Stimulated activated CD8-positive, alpha-beta memory T cell treated with anti-CD3 and anti-CD28 coated beads, Interleukin-4, amount 100 ng/mL, for 4 hours (primary cell): ENCODE measurements at places on chromosomes 4 and X.

DNA sequence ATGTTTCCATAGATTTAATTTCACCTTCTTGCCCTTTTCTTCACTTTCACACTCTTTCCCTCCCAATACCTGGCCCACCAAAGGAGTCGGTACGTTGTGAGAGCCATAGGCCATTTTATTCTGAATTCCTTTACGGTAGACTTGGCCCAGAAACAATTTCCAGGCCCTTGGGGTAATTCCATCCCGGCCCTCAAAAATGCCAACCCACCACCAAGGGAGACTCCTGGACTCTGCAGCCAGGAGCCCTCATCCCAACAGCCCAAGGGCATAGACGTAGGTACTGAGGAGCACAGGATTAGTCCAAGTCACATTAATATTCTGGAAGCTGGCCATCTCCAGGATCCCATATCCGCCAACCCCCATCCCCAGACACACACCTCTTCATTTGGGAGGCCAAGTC, 102.9 kb downstream of the LIMCH1 start:
- no peak for DNase-seq

DNA sequence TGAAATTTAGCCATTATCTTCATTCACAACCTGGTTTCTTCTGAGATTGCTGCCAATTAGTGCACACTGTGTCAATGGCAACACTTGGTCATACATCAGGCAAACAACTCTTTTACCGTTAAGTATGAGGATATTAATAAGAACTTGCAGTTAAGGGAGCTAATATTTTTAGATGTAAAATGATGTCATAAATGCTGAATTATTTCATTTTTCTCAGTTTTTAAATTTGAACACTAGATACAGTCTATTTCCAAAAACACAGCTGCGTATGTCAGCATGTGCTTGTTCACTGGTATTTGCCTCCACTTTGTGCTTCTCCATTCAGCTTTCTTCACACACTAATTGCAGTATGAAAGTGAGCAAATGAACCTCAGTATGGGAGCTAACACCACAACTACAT, 1.6 kb downstream of the KLHL13 start:
- no peak for DNase-seq

DNA sequence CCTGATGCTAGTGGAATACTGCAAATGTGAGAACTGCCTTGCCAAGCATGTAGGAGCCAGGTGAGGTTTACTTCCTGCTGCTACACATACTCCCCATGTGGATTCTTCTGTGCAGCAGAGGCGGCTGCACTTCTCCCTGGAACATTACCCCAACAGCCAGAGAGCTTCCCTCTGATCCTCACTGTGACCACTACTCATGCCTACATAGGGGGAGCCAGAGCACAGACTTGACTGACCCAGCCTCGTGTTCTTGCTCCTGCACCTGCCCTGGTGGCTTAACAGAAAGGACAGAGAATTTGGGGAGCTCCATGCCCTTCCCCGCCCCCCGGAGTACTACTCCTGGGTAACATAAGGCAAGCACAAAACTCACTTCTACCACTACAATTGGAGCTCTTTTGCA, 38.4 kb downstream of the UGT2A2 start:
- no peak for DNase-seq

- no peak for DNase-seq
These were observed 44.5 kb downstream of the SORCS2 start for GRCh38 chr4:7236847-7237246.

- DNase-seq = no peak
These were observed 344.6 kb upstream of the CTSO start for GRCh38 chr4:156298230-156298629.

- no peak for DNase-seq
These were observed 191.0 kb downstream of the DLG3 start for GRCh38 chrX:70635669-70636068.

DNA sequence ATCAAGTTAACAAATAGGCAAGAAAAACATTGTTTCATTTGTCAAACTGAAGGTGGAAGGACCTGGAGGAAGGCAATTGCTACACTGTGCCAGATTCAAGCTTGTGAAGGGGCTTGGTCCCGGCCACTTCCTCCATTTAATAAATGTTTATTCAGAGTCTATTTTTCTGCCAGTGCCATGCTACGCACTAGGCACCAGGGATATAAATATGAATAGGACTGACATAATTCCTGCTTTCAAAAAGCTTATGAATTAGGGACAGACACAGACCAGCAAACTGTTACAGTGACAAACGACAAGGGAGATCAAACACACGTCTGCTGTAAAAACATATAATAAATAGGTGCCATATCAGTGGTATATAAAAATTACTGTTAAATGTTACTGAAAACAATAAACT, 571 bp downstream of the TLR6 start:
- no peak for DNase-seq

DNA sequence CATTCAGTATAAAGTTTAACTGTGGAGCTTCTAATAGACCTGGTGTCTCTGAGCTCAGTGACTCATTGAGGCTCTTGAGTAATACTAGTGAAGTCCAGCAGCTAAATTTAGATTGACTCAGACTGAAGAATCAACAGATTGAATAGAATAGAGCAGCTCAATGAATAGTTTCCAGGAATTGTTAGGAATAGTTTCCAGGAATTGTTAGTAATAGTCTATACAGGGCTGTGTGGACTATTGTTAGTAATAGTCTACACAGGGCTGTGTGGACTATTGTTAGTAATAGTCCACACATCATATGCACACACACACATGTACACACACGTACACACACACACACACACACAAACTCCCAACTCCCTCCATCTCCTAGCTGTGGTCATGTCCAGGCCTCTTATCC, 3.0 kb downstream of the GIMD1 start:
- DNase-seq = no peak

DNA sequence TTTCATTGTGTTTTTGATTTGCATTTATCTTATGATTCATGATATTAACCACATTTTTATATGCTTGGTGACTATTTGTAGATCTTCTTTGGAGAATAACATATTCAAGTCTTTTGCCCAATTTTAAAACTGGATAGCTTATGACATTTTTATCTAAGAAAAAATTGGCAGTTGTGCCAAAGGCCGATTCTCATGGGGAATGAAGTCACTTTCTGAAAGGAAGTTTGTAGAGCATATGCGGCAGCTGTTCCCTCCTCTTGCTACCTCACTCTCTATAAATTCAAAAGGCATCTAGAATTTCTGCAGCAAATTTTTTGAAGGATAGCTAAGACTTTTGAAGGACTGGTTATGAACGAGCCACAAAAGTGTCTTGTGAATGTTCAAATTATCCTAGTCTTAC, 2353.5 kb downstream of the ARAP2 start:
- DNase-seq = no peak

DNA sequence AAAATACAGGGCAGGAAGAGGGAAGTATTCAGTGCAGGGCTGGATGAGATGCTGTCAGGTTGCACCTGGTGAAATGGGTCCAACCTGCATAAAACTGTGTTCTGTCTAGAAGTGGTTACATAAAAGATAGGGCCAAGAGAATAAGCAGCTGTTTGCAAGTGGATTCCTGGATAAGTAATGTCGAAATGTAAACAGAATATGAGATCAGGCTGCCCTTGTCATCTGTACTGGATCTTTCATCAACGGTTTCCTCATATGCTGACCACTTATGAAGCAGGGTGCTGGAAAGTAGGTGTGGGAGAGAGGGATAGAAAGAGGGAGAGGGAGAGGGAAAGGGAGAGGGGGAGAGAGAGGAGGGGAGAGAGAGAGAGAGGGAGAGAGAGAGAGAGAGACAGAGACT, 349.8 kb upstream of the CPEB2 start:
- DNase-seq = no peak

DNA sequence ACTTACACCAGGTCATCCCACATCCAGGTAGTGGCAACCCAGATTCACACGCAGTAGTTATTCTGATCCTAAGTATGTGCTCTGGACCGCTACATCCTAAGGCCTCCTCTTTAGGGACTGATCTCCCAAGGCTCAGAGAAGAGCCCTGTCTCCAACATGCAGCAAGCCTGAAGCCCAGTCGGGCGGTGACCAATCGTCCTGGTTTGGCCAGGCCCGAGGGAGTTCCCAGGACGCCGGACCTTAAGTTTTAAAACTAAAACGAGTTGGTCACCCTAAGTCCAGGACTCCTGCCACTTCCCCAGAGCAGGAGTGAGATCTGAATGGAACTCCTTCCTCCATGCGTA, 385 bp downstream of the LYAR start:
- DNase-seq = no peak

DNA sequence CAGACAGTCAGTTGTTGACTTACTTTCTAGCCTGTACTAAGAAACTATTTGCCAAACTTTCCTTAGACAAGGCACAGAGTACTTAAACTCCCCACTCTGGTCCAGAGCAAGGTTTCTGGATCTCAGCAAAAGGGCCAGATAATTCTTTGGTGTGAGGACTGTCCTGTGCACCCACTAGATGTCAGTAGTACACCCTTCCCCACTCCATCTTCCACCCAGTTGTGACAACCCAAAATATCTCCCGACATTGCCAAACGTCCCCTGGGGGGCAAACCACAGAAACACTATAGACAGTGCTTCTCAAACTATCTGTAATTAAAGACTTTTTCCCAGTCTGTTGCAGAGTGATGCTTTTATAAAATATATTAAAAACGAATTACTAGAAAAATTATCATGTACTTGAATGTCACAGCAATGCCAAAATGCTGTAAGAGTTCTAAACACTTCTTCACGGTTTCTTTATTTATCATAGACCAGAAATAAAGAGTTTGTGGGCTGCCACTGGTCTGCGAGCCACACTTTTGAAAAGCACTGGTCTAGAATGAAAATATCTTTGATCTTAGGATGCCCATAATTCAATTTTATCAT, 203.5 kb downstream of the PRDM5 start:
- no peak for DNase-seq

GRCh38 chrX:1239681-1240142, 27.3 kb upstream of the CRLF2 start:
- no peak for DNase-seq

DNA sequence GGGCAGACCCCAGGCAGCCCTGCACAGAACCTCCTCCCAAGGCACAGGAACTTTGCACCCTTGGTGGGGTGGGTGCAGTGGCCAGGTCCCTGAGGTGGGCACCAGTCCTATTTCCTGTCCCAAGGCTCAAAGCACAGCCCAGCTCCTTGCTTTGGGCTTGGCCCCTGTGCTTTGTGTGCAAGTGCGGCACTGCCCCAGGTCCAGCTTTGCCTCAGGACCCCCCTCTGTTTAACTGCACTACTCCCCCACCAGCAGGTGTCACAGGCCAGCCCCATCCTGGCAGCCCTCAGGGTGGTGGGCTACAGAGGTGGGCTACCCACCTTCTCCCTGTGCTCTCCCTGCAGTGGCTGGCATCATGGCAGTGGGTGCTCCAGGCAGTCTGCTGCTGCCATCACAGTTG, 2469.0 kb downstream of the PCDH7 start:
- no peak for DNase-seq

DNA sequence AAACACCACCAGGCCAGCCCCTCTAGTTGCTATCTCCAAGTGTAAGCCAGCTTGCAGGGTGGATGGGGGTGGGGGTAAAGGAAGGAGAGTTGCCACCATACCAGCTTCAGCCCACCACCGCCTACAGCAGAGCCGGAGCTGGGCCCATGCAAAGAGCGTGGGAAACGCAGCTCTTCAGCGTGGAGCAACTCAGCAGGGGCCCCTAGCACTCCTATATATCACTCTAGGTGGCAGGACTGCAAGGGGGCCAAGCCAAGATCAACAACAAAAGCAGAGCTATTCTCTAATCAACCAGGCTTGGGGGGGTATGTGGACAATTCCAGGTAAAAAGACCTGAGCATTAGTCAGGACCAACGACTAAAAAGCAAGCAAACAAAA, 35.5 kb upstream of the IQSEC2 start:
- no peak for DNase-seq

- no peak for DNase-seq
These were observed 3.5 kb downstream of the UBE2D3 start for GRCh38 chr4:102823897-102824296.

DNA sequence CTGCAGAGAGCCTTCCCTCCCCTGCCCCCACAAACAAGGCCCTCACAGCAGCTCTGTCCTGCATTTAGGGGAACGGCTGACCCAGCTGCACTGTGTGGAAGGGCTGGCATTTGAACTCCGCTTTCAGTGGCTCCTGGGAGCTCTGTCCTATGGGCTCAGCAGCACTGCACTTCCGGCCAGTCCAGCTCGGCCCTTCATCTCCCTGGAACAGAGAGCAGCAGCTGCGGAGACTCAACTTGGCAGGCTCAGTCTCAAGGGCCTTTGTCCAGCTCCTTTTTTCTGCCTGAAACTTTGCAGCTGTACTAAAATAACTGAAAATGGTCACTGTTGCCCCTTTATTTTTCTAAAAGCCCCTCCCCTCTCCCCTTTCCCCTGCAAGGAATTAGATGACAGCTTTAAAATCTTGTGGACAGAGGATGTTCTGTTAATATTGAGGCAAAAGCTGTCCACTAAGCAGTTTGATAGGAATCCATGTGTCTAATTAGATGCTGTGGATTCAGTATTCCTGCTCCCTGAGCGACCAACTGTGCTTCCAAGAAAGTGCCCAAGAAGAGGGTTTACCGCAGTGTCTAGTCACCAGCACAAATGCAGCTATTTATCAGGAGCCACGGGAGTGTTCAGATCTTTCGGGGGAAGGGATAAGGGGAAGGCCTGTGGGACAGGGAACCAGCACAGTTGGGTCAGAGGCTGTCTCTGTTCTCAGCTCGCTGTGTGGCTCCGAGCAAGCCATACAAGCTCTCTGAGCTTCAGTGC, 133.1 kb downstream of the AFAP1 start:
- no peak for DNase-seq

DNA sequence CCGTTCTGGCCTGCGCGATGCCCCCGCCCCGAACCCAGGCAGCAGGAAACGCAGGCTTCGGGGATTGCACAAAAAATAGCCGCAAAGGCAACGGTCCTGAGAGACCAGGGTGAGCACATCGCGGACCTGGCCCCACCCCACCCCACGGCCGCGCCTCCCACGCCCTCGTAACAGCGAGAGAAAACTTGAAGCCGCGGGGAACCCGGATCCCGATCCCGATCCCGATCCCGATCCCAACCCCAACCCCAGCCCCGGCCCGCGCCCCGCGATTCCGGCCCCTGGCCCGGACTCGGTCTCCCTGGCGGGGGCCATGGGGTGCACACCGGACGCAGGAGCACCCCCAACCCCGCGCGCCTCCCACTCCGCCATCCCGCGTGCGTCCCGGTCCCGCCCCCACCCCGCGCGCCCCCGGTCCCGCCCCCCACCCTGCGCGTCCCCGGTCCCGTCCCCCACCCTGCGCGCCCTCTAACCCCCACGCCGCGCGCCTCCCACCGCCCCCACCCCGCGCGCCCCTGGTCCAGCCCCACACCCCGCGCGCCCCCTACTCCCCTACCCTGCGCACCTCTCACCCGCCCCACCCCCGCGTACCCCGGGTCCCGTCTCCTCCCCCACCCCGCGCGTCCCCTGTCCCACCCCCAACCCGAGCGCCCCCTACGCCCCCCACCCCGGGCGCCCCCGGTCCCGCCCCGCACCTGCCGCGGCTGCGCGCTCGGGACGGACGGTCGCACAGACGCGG, 29.0 kb downstream of the NOP14 start:
- DNase-seq = no peak

DNA sequence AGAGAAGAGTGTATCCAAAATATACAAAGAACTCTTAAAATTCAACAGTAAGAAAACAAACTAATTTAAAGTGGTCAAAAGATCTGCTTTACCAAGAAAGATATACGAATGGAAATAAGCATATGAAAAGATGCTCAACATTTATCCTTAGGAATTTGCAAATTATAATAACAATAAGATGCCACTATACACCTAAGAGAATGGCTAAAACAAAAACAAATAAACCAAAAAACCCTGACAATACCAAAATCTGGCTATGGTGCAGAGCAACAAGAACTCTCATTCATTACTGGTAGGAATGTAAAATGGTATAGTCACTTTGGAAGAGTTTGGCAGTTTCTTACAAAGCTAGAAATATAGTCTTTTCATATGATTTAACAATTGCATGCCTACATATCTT, 545.7 kb upstream of the AGA start:
- no peak for DNase-seq

GRCh38 chr4:139768896-139769295, 103.3 kb downstream of the MGST2 start:
- DNase-seq = no peak
